ENCODE measurements at places on chromosomes 7 and 10.

DNA sequence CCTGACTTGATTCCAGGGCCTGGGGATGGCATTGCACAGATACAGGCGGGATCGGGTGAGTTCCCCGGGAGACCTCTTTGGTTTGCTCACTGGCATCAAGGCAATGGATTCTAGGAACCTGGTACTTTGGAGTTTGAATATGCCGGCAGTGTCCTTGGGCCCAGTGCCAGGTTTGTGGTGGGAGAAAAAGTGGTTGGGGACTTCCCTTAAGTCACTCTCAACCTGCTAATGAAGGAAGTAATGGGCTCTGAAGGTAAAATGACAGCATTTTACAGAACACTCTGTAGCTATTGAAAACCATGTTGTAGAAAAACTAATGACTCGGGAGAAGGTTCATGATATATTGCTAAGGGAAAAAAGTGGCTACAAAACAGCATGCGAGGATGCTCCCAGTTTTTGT, 129.9 kb downstream of the CFAP58 start:
- DNase-seq = no peak

DNA sequence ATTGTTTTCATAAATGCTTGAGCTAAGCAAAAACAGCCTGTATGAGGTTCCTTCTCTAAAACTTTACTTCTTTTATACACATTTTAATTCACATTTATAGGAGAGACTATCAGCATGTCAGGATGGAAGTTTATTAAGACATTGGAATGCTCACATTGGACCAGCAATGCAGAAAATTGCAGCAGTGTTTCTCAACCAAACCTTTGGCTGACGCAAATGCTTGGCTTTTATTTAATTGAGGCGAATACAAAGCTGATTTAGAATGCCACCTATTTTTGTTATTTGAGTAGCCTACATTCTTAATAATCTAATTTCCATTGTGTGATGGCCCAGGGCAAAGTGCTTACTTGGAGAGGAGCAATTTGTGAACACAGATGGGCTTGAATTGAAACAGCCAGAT, 283.2 kb downstream of the ARL4A start:
- no peak for DNase-seq

GRCh38 chr10:126609566-126609965, 60.9 kb downstream of the C10orf90 start:
- no peak for DNase-seq

DNA sequence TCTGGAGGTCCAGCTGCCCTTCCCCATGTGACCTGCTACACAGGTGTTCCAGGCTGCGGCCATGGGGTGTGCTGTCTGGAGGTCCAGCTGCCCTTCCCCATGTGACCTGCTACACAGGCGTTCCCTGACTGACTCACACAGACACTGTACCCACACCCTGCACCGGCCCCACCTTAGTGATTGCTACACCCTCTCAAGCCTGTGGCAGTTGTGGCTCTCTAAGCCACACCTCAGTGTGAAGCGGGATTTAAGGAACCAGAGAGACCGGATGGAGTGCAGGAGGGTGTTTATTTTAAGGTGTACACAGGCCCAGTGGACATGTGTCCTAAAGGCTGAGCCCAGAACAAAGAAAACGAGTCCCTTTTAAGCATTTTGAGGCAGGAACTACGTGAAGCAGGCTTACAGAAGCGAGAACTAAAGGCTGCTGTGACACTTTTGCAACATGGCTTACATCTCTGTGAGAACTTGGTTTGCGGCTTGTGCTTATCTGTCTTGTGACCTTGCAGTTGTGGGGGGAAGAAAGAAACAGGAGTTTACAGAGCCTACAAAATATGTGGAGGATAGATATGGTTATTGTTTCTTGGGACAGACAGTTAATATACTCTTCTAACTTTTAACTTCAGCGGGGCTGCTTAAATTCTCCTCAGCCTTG, 326.4 kb downstream of the PAXIP1 start:
- DNase-seq = no peak

DNA sequence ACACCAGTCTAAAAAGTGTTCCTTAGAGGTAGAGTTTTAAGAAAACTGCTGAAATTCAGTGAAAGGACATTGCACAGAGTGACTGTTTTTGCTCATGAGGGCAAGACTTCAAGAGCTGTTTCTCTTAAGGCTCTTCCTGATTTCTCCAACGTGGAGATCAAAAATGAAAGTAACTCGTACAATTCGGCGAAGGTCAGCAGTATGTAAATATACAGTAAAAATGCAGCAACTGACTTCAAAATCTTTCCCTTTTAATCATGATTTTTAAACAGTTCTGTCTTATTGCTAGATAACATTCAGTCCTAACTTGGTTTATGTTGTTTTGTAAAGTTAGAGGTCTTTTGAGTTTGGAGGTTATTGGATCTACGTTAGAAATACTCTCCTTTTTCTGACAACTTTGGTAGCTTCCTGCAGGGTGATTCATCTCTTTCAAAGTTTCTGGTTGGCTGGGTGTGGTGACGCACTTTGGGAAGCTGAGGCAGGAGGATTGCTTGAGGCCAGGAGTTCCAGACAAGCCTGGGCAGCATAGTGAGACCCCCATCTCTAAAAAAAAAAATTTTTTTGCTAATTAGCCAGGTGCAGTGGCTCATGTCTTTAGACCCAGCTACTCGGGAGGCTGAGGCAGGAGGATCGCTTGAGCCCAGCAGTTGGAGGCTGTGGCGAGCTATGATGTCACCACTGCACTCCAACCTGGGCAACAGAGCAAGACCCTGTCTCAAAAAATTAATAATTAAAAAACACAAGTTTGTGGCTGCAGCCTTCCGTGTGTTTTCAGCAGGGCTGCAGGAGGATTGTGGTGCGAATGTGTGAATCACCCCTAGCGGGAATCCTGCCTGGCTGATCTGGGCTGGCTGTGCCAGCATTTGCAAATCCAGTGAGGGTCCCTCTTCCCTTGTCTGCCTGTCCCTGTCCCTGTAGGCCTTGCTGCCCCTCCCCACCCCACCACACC, 29.2 kb upstream of the AP5Z1 start:
- no peak for DNase-seq

GRCh38 chr7:133853706-133854276, 273.3 kb upstream of the LRGUK start:
- DNase-seq = no peak

DNA sequence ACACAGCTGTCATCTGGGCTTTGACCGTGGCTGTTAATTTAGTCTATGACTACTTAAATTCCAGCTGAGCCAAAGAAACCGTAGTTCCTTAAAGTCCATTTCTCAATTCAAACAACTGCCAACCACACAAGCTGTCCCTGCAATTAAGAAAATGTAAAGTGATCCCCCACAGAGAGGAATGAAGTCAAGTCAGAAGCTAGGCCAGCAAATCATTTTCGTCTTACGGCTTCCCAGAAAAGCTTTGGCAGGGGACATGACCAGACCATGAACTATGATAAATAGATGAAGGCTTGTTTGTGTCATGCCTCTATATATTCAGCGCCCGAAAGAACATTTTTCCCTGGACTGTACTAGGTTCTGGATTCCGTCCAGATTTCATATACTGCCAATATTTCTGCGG, 54.6 kb downstream of the HACD1 start:
- DNase-seq = no peak

GRCh38 chr7:95066737-95067530, 159.5 kb downstream of the PPP1R9A start:
- DNase-seq = no peak

DNA sequence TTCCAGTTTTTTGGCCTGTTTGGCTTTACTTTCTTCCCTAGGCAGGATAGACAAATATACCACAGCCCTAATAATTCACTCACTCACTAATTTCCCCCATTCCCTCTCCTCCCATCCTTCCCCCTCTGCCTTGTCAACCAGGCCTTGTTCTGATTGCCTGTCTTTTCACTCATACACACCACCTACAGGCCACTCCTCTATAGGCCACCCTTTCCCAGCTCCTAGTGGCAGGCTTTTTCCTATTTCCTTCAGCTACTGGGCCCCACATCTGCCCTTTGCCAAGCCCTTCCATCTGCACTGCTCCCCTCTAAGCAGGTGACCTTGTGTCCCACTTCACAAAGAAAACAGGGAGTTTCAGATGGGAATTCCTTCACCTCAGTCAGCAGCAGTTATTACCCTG, 59.8 kb upstream of the MSRB2 start:
- no peak for DNase-seq

GRCh38 chr7:150657526-150657925, 25.3 kb upstream of the GIMAP6 start:
- no peak for DNase-seq

DNA sequence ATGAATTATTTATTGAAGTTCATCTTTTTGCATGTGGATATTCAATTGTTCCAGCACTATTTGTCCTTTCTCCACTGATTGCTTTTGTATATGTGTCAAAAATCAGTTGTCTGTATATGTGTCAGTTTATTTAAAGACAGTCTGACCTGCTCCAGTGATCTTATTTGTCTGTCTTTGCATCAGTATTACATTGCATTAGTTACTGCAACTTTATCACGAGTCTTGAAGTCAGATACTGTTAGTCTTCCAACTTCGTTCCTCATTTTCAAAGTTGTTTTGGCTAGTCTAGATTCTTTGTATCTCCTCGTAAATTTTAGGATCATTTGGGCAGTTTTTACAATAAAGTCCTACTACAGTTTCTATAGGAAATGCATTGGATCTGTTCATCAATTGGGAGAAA, 166.4 kb downstream of the CELF2 start:
- DNase-seq = no peak

GRCh38 chr7:87590578-87590977, 10.1 kb downstream of the ABCB1 start:
- DNase-seq = no peak

- DNase-seq = no peak
Observed at GRCh38 chr10:76089556-76090180, 658.2 kb downstream of the LRMDA start.

DNA sequence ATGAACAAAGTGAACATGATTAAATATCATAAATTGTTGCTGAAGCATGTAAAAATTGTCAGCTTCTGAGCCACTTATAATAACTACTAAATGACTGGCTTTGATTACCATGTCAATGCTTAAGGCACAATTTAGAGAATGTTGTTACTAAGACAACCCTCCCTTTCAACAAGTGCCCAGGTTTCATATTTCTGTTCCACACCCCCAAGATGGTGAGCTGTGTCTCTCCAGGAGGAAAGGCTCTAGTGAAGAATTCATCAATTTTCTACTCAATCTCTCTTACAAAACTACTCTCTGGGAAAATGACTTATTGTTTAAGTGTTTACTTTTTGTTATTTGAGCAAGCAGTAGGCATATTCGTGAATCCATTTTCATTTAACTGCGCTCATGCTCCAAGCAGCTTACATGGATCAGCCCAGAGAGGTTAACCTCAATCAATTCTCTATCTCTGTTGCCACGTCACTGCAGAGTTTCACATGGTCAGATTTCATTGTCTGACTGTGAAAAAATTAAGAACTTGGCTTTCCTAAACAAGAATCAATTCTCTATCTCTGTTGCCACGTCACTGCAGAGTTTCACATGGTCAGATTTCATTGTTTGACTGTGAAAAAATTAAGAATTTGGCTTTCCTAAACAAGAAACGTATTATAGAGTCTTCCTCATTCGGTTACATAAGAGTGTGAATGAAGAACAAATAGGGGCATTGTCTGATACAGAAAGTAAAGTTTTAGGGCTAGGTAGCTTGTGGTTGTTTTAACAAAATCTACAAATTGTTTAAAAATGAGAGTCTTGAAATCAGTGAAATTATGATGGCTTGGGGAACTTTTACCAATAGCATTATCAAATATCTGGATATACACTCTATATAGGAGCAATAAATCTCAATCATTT, 49.7 kb downstream of the CCDC71L start:
- no peak for DNase-seq

DNA sequence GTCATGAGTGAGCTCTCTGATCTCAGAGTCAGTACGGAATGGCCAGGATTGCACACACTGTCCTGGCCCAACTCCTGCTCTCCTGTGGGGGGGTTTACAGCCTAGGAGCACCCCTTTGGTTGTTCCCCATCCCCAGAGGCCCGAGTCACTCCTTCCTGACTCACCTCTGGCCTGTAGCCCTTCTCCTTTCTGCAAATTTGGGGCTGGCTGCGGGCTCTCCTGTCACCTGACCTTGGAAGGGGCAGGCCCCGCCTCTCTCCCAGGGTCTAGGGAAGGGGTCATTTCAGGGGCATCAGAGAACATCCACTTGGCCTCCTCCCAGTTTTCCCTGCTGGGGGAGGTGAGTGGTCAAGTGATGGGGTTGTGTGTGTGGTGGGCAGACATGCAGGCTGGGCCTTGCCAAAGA, 1.7 kb downstream of the NYAP1 start:
- no peak for DNase-seq

GRCh38 chr7:2017481-2017891, 215.3 kb downstream of the MAD1L1 start:
- no peak for DNase-seq

GRCh38 chr7:27295236-27295635, 52.6 kb downstream of the EVX1 start:
- DNase-seq = no peak

DNA sequence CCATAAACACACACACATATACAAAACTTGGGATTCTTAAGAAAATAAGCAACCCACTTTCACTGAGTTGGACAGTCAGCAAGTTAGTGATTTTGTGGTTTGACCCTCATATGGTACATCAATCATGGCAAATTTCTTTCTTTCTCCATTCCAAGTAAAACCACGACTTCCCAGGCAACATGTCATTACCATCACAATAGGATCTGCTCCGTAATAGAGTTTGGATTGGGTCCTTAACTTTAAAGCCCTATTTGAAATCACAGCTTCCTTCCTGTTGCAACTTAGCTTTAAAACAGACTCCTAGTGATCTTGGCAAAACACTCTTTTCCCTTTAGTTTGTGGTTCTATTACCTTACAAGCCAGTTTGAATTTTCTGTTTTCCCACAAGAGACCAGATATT, 483.6 kb downstream of the INHBA start:
- no peak for DNase-seq
